Esophagus mucosa (tissue), 1 donor: ENCODE measurements at places on chromosomes 16 and 17. TPM values are rescaled to one million over a fixed set of nuclear protein-coding genes. Genes with fewer than 3 reads are reported as not detected.

The OR4D1 gene
- total RNA-seq: not detected

DNA sequence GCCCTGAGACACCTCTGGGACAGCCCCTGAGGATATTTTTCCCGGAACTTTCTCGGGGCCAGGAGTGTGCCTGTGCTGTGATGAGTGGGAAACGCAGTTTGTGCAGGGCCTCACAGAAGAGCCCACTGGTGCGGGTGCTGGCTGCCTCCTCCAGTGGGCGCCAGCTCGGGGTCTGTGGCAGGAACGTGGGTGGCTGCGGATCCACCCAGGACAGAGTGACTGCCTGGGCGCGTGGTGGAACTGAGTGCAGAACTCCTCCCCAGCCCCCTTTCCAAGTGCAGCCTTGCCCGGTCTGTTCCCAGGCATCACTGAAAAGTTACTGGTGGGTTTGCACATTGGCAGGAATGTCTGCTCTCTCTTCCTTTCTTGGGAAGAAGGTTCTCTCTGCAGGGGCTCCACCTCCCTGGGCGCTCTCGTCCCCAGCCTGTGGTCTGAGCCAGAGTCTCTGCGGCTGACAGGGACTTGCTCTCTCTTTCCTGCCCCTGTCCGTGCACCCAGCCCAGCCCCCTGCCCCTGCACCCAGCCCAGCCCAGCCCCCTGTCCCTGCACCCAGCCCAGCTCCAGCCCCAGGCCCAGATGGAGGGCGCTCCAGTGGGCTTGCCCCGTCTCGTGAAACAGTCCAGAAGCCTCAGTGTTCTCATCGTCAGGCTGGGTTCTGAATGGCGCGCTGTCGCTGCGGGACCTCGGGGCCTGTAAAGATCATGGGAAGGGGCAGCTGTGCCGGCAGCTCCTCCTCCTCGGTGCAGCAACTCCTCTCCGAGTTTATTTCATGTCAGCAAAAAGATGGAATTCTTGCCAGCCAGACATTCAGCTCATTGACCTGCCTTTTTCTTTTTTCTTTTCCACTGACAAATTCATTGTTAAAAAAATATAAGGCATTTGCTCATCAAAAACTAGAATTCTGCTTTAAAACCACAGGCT lies 117.5 kb downstream of the BANP start:
- ATAC-seq: no peak

DNA sequence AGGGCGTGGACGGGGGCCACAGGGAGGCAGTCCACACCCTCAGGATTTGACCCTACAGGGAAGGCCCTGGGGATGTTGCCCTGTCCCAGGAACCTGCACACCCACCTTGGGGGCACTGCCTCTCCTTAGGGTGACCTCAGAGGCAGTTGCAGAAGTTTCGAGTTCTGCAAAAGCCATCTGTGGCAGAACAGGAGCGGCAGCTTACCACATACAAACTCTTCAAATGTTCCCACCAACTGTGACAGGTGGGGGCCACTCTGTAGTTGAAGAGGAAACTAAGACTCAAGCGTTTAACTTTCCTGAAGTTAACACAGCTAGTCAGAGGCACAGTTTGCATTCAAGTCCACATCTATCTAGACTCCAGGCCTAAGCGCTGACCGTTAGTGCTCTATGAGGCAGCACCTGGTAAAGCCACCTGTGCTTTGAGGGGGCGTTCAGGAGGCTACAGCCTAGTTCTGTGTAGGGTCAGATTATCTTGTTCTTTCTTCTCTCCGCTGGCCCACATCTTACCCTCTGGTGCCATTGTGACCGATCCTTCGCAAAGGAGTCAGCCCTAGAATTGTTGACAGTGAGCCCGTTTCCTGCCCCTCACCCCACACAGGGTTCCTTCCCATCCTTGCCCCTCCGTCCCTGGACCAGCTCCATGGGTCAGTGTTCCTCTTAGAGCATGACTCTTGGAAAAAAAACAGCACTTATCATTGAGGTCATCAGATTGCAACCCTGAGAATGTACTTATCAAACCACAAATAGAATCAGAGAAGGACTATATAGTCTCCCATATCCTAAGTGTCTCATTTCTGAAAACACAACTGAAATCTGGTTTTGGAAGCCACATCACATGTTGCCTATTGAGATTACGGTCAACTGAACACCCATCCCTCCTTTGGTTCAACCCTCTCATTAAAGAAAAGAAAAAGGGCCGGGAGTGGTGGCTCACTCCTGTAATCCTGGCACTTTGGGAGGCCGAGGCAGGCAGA lies 45.4 kb downstream of the CDH1 start:
- no peak for ATAC-seq

DNA sequence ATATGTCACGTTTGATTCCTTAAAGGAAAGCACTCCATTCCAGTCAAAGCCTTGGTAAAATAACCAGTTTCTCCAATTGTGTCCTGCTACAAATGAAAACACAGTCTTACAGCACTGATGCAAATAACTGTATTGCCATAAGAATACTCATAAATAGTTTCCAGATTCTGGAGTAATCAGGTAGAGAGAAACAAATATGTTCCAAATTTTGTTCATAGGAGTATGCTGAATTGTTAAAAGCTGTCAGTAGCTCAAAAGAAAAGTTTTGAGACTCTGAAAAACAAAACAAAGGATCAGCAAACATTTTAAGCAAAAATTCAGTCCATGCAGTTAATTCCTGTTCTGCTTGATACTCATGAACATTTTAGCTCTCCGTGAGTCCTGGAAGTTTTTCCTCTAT lies 7.8 kb downstream of the DHRS7B start:
- ATAC-seq: no peak

The GAS2L2 gene
- not detected for total RNA-seq

GRCh38 chr16:21036471-21036870 lies 114.2 kb downstream of the DNAH3 start:
- no peak for ATAC-seq

DNA sequence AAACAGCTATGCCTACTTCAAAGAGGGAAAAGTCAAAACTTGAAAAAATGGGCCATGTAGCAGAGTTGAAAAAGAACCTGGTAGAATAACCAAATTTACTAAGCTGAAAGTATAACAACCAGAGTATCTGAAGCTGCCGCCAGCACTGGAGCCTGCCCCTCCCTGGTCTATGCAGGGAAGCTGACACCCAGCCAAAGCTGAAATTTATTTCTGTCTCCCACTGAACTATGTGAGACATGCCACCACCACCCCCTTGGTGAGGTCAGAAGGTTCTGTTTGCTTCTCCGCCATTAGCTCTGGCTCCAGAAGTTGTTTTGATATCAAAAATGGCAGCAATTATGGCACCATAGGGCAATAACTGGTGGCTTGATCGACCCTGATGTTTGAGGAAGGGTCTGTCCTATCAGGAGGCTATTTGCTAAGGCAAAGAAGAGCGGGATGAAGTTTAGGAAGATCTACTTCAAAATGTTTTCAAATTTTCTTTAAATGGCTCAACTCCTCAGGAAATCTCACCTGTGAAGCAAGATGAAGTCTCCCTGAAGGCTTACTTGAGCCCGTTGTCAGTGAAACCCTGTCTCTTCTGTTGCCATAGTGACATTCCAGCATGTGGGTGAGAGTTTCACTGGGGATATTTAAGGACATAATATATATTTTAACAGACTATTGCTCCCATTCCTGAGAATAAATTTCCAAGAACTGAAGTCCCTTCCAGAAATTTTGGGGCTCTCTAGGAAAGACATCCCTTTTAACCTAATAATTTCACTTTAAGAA lies 122.0 kb downstream of the COPRS start:
- ATAC-seq: no peak

DNA sequence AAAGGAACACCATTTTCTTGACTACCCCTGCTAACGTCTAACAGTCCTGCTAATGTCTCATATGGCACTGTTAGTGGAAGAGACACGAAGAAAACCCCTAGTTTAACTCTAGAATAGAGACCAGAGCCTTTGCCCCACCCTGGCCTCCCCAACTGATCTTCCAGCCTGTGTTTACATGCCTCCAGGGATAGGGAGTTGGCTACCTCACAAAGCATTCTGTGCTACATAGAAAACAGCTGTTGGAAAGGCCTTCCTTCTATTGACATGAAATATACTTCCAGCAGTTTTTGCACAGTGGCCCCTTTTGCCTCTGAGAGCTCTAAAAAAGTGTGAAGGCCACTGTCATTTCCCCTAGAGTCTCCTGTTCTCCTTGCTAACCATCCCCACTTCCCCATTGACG lies 73.1 kb downstream of the ASIC2 start:
- ATAC-seq: no peak

- ATAC-seq: peak; percentile 97
These were observed 160.6 kb upstream of the RPL38 start for GRCh38 chr17:74042744-74043486.

The HSD3B7 gene
- 14.5 TPM for total RNA-seq

The NME3 gene
- 29.6 TPM for total RNA-seq

GRCh38 chr17:62648956-62649294 lies 21.5 kb downstream of the MRC2 start:
- ATAC-seq: no peak

DNA sequence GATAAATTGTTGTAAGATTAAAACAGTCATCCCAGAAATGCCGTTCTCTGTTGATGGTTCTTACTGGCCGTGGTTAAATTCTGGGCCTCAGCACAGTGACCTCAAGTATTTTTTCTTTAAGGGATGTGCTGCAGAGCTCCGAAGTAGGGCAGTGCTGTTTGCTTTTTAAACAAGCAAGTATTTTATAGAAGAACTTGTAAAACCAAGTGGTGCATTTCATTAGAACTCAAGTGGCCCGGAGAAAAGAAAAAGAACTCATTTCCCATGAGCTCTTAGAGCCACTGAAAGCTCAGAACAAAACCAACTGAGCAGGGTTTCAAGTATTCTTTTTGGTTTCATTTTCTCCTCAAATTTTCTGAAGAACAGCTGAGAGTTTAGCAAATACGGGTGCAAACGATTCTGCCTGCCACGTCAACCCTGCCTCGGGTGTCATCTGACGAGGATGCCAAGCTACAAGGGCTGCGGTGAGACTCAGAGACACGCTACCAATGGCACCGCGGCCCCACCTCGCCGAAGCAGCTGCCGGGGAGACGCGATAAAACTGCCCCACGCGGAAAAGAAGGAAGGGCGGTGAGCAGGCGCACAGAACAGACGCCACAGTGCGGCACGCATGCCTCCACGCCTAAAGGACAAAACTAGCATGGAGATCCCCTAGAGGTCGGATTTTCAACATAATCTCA lies 6.3 kb downstream of the LMF1 start:
- no peak for ATAC-seq

- peak; percentile 63 for ATAC-seq
These were observed 181.9 kb downstream of the SPECC1 start for GRCh38 chr17:20191056-20191455.

- ATAC-seq: no peak
These were observed 186.8 kb downstream of the KIF2B start for GRCh38 chr17:54009502-54009901.

The KRT27 gene
- not detected for total RNA-seq

The KRTAP4-4 gene
- total RNA-seq: not detected

DNA sequence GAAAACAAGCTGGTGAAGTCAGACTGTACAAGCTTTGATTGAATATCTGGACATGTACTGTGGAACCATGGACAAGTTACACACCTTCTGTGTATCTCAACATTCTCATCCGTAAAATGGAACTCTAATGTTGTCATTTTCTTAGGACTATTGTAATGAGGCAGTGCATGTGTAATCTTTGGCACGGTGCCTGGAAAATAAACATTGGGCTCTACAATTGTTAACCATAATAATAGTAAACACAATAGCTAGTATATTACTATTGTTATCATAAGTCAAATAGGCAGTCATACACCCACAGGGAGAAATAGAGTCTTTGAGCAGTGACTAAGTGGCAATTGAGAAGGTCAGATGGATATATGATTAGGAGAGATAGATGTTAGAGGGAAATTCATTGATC lies 39.8 kb upstream of the ANKFN1 start:
- ATAC-seq: no peak

The C1QL1 gene
- total RNA-seq: 0.12 TPM

The KRT14 gene
- 5,105 TPM for total RNA-seq

GRCh38 chr17:13265311-13265710 lies 247.5 kb upstream of the ELAC2 start:
- ATAC-seq: no peak
